ENCODE measurements at places on chromosomes 16 and 17.

- no peak for DNase-seq
Measured at GRCh38 chr16:57260294-57260929, 15.4 kb downstream of the ARL2BP start.

DNA sequence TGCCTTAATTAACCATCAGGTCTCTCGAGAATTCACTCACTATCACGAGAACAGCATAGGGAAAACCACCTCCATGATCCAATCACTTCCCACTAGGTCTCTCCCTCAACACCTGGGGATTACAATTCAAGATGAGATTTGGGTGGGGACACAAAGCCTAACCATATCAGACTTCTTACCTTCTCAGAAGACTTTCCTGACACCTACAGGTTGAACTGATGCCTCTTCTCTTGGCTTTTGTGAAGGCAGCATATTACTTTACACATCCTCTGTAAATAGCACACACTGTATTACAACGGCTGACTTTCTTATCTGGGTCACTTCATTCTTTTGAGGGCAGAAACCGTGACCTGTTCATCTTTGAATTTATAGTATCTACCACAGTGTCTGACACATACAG is 23.6 kb downstream of the BMERB1 start:
- no peak for DNase-seq

DNA sequence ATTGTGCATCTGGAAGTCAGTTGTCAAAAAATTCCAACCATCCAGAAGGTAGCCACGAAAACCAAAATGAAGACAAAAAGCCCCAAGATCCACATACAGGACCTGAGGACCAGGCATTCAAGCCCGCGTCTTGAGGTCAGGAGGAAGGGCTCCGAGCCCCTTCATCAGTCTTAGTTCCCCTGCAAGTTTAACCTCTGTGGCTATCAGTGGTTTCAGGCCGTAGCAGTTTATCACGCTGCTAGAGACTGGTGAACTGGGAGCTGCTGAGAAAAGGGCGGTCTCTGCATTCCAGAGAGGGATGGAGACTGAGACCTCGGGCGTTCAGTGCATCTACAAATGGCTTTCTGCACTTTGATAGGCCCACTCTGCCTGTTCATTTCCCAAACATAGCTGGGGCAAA is 70.6 kb downstream of the IRF8 start:
- no peak for DNase-seq

GRCh38 chr17:18008496-18009268 is 30.3 kb downstream of the ATPAF2 start:
- DNase-seq: no peak

- DNase-seq: no peak
Measured at GRCh38 chr16:52383640-52384292, 163.2 kb downstream of the TOX3 start.

DNA sequence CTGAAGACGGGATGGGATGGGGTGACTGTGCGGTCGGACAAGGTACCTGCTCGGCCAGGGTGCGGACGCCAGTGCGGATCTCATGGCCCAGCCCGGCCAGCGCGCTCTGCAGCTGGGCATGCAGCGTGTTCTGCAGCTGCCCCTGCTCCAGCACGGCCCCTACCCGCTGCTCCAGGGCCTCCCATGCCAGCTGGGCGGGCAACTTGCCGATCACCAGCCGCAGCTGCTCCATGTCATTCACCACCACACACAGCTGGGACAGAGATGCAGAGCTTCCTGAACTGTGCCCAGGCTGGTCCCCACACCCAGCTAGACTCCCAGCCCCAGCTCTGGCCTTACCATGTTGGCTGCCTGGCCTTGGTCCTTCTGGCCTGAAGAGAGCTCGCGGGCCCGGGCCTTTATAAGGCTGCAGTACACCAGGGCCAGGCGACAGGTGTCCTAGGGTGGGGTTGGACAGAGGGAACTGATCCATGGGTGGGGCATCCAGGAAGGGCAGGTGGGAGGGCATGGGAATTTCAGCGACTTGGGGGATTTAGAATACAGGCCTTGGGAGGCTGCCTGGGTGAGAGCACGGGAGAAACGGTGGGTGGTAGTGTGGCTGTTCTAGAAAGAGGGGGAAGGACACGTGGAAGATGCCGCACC is 9.8 kb downstream of the UNC13D start:
- DNase-seq: no peak

DNA sequence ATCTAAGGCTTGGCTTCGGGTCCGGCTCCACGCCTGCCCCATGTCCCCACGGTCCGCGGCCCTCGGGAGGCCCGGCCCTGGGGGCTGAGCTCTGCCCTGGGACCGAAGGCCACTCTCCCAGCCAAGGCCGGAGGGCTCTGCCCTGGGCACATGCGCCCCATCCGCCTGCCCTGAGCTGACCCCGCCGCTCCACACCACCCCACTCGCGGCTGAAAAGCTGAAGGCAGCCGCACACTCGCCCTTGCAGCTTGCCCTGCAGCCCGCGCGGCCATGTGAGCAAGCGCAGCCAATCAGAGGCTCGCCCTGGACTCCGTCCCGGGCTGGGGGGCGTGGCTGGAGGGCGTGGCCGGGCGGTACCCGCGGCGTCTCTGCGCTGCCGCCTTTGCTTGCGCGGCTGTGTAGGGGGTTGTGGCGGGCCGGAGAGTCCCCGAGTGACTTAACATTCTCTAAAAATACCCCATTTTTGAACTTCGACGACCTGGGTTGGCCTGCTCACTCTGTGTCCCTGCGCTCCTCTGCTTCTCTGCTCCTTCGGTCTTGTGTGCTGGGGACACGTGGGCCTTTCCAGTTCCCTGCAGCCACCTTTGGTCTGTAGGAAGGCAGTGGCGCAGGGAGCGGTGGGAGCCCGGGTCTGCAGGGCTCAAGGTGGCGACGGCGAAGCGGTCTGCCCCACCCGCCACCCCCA is 8.8 kb upstream of the MAP2K3 start:
- peak; percentile 95 for DNase-seq

DNA sequence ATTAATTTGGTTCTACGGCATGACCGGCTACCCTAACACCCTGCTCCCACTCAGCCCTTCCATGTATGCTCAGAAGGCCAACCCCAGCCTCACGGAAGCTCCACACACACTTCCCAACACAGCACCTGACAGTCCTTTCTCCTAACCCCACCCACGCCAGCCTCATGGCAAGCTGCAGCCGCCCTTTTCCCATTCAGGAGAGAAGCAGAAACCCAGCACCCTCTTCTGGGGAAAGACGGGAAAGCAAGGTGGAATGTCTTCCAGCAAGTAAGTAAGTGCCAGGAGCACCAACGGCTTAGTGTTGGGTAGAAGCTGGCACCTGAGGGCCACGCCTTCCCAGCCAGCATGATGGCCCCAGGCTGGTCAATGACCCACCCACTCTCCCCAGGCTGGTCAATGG is 32.1 kb downstream of the ABR start:
- DNase-seq: no peak

- DNase-seq: no peak
Measured at GRCh38 chr16:47311738-47312505, 148.9 kb downstream of the ITFG1 start.

DNA sequence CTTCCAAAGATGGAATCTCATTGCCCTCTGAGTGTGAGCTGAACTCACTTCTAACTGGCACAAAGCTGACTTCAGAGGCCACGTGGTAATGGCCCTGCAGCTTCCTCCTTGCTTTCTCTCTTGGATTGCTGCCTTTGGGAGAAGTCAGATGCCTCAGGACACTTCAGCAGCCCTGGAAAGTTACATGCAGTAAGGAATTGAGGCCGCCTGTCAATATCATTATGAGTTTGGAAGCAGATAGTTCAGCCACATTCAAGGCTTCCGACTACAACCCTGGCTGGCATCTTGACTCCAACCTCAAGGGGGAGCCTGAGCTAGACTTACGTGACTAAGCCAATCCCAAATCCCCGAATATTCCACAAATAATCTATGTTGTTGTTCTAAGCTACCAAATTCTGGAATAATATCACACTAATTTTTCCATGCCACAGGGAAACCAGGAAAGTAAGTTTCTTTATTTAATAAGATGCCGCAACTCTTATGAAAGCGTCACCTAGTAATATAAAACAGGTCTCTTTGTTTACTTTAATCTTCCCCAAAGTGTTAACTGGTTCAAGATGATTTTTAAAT is 13.6 kb downstream of the CEP20 start:
- DNase-seq: no peak

GRCh38 chr17:71511266-71511995 is 609.4 kb upstream of the SOX9 start:
- DNase-seq: no peak

GRCh38 chr17:39115135-39115534 is 36.3 kb downstream of the PLXDC1 start:
- DNase-seq: no peak

GRCh38 chr17:17661834-17662385 is 19.3 kb upstream of the RAI1 start:
- DNase-seq: no peak

- no peak for DNase-seq
Measured at GRCh38 chr17:78137392-78138203, 7.0 kb downstream of the TMC8 start.

- DNase-seq: no peak
Measured at GRCh38 chr16:77637940-77638339, 84.4 kb upstream of the NUDT7 start.

DNA sequence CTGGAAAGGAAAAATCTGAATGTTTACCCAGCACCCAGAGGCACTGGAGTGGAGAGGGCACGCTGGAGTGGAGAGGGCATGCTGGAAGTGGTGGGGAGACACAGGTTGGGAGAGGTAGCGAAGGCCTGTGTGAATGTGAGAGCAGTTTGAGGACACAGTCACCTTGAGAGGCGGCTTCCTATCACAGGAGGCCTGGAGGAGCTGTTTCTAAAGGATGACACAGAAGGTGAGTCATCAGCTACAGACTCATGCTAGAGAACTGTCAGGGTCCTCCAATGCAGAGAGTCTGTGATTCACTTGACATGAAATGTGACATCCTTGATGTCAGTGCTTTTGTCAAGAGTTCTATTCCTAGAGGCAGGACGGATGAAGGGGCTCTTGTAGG is 13.8 kb downstream of the CTRL start:
- DNase-seq: no peak

DNA sequence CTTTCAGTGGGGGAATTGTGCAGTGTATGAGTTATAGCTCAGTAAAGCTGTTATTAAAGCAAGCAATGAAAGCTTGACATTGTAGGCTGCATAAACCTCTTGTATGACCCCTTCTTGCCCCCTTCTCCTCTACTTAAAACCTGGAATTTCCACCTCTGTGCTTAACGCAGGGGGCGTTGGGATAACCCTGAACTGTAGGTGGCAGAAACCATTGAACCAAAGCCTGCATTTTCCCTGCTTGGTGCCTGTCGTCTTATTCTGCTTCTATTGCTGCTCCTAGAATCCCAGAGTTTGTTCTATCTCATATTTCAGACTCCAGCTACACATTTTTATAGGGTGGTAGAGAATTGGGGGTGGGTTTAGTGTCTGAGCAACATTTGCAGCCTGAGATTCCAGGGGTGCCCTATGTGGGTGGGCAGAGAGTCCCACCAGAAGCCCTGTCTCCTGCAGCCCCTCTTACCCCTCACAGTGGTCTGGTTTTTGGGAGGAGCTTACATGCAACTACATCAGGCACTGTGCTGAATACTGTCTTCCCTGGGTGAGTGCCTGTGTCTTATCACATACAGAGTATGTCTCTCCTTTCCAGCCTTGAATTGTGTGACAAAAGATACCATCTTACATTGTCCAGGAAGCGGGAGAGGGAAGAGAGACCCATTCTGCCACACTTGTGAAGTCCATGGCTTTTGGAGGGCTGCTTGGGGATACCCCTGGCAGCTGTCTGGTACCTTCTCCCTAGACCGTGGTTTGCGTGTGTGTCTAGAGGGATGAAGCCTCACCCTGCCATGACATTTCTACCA is 407.7 kb upstream of the EEF2KMT start:
- DNase-seq: no peak

DNA sequence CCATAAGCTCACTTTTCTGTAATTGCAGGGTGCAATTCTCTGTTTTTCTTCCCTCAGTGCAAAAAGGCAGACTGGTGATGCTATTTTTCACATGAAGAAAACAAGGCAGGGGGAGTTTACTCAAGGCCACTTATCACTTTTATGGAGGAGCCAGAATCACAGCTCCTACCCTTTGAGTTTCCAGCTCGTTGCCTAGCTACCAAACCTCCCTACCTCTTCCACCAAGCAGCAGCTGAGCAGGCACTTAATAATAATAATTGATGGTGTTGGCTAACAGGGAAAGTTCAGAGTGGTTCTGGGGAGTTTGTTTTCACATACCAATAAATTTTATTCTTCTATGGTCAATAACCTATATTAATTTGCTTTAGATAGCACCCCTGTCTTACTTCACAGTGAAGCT is 31.9 kb upstream of the MPHOSPH6 start:
- no peak for DNase-seq

GRCh38 chr17:78905541-78905940 is 2.5 kb upstream of the CEP295NL start:
- no peak for DNase-seq

GRCh38 chr17:20999841-21000532 is 42.8 kb downstream of the USP22 start:
- no peak for DNase-seq

- no peak for DNase-seq
Measured at GRCh38 chr17:39335704-39336223, 65.7 kb downstream of the FBXL20 start.

- DNase-seq: no peak
Measured at GRCh38 chr16:3637371-3637923, 17.0 kb upstream of the DNASE1 start.

DNA sequence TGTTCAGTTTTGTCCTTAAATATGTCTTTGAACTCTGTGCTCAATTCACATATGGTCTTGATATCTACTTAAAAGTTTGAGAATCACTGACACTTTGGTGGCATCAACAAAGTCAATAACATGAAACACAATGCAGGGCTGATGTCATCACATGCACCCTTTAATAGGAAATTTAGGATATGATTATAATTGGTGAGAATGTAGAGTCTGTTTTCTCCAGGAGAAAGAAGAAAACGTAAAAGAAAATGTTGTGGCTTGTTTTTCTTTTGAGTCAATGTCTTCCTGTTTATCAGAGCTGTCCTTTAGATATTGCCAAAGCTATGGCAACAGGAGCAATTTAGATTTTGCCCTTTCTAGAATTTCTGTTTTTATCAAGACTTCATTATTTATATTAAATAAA is 396.9 kb downstream of the CDH13 start:
- no peak for DNase-seq

GRCh38 chr17:38742411-38743308 is 5.5 kb downstream of the PCGF2 start:
- DNase-seq: no peak

GRCh38 chr17:12114686-12115418 is 94.2 kb downstream of the MAP2K4 start:
- no peak for DNase-seq

DNA sequence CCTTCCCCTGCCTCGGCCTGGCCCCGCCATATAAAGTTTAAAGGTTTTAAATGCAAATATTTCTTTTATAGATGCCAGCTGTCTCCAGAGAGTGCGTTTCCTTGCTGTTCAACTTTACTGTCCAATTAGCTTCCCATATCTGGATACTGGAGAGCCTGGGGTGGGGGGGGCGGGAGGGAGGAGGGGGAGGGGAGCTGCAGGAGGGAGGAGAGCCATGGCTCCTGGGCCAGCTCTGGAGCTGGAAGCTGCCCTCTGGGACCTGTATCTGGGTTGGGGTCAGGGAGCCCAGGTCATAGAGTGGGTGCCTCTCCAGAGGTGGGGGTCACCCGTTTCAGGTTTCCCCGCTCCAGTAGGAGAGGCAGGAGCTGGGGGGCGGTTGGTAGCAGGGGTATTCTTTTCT is 6.2 kb upstream of the GSE1 start:
- no peak for DNase-seq

GRCh38 chr16:4376893-4377572 is 5.4 kb downstream of the VASN start:
- no peak for DNase-seq
